Karpas-422 (cell line): ENCODE measurements at places on chromosomes 16 and 17.

DNA sequence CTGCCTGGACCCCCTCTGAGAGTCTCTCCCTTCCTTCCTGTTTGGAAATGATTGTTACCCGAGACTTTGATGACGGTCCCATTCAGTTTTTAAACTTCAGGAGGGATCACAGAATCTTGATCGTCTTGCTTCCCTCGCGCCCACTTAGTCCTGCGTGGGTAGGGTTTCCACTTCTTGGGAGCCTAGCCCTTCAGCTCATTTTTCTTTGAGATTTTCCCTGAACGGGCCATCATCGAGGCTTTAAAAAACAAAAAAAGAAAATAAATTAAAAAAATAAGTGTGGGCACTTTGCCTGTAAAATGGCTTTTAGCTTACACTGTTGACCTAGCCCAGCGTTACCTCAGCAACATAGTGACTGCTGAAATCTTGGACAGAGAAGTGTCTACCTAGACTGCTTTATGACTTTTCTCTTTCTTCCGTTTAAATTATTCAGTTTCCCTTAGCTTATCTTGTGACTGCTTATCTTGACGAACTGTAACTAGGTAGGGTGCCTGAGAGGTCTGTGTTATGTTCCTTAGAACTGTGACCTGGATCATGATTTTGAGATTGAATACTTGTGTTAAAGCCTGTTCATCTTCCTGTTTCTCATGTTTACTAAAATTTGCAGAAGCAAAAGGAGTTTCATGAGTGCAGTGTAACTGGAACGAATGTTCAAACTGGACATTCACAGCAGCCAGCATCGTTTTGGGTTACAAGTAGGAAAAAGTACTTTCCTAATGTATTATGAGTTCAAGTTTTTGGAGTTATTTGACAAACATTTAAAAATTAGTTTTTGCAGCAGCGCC lies 874 bp downstream of the WWP2 start:
- peak; percentile 69 for DNase-seq

DNA sequence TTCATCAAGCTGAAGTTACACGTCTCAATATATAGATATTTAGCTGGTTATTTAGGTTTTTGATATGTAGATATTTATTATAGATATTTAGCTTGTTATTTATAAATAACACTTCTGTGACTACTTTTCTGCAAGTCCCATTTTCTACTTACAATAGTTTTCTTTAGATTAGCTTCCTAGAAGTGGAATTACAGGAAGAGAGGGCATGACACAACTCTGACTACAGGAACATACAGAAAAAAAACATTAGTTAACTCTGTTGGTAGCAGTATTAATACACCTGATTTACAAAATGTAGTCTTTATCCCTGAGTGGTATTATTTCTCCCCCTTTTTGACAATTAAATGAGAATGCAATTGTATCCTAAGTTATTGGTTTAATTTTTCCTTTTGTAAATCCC lies 21.2 kb upstream of the CCL1 start:
- no peak for DNase-seq

- DNase-seq, result peak; percentile 46
Observed at GRCh38 chr16:76668207-76668725, 391.1 kb downstream of the CNTNAP4 start.

GRCh38 chr16:1420111-1420539 lies 422 bp downstream of the UQCC4 start:
- no peak for DNase-seq

DNA sequence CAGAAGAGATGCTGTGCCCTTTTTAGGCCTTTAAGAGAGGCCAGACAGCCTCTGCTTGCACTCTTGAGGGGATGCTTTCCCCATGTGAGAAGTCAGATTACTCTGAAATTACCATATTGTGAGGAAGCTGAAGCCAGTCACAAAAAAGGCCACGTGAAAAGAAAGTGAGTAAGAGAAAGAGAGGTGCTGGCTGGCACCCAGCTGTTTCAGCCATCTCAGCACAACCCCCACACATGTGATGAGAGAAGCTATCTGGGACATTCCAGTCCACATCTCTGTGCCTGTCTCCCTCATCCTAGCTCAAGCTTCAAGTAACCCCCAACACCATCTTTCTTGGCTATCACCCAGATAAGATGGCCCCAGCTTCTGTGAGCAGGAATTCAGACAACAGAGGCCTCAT lies 131.4 kb downstream of the HS3ST2 start:
- no peak for DNase-seq

- DNase-seq, result no peak
Observed at GRCh38 chr16:48535831-48536613, 74.0 kb downstream of the N4BP1 start.

DNA sequence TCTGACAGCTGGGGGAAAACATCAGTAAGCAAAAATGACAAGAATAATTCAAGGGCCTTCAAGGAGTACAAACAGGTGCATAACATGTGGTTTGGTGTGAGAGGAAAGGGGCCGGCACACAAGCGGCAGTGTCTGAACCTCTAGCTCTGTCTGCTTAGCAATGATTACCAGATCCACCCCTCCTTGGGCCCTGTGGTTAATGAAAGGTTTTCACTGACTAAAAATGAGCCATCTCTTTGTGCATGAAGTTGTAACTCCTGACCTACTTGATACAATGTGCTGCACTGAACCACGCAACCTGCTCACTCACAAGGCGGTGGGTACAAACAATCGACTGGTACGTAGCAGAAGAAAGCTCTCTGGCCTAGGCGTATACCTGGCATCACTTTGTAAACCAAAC lies 15.1 kb downstream of the FAM117A start:
- no peak for DNase-seq
